ENCODE measurements at places on chromosomes 1 and 21.
A peak's percentile ranks its signal among the peaks of the same experiment; 100 is the strongest.

GRCh38 chr1:49527606-49528305, 496.0 kb downstream of the AGBL4 start:
- no peak for DNase-seq

GRCh38 chr1:245995474-245995873, 511.6 kb downstream of the SMYD3 start:
- no peak for DNase-seq

GRCh38 chr1:117022114-117022513, 20.6 kb downstream of the CD101 start:
- DNase-seq = no peak

DNA sequence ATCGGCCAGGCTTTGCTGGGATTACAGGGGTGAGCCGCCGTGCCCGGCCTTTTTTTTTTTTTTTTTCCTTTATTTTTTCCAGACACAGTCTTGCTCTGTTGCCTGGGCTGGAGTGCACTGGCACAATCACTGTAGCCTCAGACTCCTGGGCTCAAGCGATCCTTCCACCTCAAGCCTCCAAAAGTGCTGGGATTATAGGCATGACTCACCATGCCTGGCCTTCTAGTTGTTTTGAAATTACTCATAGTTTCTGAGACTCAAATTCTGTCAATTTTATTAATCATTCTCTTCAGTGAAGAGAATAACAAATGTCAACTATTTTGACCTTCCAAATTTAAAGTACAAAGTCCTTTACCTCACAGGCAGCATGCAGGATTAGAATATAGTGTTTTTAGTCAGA, 374.5 kb downstream of the PLA2G4A start:
- no peak for DNase-seq

GRCh38 chr1:101452825-101453224, 216.0 kb downstream of the S1PR1 start:
- DNase-seq = no peak

DNA sequence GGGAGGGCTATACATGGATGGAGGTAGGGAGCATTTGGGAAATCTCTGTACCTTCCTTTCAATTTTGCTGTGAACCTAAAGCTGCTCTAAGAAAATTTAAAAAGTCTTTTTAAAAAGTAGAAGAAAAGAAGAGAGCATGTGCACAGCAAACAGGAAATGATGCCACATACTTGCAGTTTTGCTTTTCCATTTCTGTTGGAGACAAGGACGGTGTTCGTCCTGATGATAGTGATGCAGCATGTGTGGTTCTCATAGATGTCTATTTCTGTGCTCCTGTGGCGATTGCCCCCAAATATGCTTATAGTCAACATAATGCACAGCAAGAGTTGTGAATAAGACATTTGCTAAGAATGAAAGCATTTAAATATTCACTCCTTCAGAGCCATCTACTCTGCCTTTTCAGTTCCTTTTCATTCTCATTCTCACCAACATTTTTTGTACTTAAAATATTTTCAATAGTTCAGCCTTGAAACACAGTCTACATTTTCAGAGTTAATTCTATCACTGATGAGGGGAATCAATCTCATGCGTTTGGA, 66.6 kb downstream of the LRRC8C start:
- no peak for DNase-seq

GRCh38 chr1:208136459-208137182, 107.6 kb downstream of the PLXNA2 start:
- DNase-seq = no peak

DNA sequence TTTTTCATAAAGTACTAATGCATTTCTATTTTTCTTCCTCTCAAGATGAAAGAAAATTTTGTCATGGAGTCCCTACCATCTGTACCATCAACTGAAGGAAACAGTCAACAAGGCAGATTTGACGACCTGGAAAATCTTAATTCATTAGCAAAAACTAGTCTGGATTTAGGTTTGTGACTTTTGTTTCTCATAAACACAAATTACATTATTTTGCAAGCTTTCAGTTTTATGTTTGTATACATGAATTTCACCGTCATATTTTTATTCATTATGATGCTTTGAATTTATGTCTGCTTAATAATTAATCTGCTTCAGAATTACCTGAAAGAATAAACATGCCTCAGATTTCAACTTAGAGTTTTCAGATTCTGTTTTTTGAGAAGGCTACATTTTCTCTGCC, 132.9 kb downstream of the PATJ start:
- no peak for DNase-seq

DNA sequence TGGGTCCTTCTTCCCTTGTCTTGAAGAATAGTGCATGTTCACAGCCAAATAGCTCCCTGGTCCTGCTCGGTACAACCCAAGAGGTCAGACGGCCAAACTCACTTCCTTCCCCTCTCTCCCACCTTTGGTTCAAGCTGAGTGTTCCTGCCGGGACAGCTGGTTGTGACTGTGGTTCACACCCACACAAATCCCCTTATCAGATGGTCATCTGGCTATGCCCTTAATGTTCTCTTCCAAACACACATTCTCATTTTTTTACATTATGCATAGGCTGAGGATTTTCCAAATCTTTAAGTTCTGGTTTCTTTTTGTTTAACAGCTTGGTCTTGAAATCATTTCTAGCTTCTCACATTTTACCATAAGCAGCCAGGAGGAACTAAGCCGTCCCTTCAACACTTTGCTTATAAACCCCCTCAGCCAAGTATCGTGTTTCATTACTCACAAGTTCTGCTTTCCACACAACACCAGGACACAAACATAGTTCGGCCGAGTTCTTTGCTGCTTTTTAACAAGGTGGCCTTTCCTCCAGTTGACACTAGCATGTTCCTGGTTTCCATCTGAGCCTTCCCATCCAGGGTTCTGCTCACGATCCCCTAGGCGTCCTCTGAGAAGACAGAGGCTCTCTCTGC, 19.7 kb upstream of the TSPEAR start:
- DNase-seq = no peak

- DNase-seq = no peak
These were observed 1.7 kb upstream of the LRRC52 start for GRCh38 chr1:165542015-165542631.

- DNase-seq = no peak
These were observed 81.2 kb downstream of the VWA5B1 start for GRCh38 chr1:20371883-20372282.

- no peak for DNase-seq
These were observed 22.8 kb downstream of the ERG start for GRCh38 chr21:38475519-38475918.

DNA sequence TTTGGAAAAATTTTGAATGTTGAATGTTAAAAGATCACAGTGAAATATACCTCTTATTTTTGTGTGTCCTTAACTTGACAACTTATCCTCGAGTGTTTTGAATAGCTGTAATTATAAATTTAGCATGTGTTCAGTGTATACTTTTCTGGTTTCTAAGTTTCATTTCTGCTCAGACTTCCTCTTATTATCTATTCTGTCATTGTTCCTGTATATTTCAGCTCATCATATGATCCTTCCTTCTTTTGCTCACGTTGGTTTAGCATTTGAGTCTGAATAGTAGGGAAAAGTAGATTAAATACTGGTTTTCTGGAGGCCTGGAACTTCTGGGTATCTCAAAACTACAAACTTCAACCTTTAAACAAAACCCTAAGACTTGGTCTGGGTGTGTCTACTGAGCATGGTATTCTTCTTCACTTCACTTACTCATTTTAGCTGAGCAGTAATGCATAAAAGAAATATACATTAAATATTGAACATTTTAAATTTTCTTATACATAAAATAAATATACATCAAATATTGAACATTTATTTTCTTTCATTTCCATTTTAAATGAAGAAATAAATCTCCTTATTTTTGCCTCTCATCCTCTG, 3.3 kb upstream of the ATP6V1G3 start:
- no peak for DNase-seq

GRCh38 chr1:205535866-205536758, 31.6 kb downstream of the CDK18 start:
- no peak for DNase-seq

- DNase-seq = no peak
These were observed 21.8 kb downstream of the ACTA1 start for GRCh38 chr1:229412056-229412455.

DNA sequence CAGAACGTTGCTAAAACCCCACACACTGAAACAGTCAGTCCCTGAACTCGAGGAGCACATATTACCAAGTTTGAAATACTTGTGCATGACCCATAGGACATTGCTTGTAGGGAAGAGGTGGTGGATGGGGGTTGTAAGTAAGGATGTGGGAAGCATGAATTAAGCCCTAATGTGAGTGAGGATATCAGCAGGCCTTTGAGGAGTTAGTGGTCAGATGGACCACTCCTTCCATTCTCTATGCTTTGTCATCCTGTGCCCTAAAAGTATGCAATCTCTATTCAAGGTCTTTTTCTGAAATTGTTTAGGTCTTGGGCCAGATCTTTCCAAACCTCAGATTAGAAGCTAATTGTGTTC, 70.9 kb upstream of the SAMSN1 start:
- DNase-seq = no peak

DNA sequence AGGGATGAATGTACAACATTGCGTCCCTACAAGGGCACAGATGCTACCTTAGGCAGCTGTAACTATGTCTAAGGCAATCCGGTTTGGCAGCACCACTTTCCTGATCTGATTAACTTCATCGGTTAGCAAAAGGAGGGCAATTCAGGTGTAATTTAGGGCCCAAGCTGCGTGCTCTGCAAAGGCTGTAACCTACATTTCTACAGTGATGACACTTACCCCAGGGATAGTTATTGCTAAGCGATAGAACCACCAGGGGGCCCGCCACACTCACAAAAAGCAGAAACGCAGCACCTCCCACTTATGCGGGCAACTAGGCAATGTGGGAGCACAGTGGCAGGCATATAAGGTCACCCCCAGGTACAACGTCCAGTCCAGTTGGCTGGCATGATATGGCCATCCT, 113.5 kb downstream of the GDAP2 start:
- no peak for DNase-seq

DNA sequence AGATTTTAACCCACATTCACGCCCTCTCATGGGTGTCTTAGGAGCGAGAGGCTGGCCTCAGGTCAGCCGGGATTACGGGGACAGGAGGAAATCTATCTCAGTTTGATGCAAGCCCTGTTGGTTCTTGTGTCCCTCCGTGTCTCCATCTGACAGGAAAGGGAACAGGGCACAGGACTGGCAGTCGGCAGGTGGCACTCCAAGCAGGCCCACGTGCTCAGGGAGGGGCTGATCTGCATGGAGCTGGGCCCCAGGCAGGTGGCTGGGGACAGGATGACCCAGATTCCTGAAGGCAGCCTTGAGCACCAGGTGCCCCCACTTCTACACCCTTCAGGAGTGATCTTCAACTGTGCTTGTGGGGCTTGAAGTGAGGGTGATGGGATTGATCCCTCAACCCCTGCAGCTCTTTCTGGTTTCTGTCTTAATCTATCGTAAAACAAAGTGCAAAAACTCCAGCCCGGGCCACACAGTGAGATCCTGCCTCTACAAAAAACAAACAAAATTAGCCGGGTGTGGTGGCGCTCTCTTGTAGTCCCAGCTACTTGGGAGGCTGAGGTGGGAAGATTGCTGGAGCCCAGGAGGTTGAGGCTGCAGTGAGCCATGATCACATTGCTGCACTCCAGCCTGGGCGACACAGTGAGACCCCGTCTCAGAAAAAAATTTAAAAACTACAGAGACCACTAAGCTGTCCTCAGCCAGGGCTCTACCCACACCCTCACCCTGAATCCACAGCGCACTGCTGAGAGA, 8.3 kb downstream of the PLEKHG5 start:
- DNase-seq = no peak

DNA sequence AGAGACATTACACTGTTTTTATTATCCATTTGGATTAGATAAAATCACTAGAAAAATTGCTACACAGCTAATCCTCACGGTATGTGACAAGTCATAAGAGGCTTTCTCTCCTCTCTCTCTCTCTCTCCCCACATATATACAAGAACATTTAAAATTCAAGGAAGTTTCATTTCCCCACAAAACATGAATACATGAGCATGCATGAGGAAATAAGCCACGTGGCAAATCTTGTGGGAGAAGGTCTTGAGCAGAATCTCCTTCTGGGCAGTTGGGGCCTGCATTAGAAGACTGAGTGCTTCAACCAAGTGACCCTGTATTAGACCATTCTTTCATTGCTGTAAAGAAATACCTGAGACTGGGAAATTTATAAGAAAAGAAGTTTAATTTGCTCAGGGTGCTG, 1313.1 kb downstream of the MRPL39 start:
- no peak for DNase-seq

DNA sequence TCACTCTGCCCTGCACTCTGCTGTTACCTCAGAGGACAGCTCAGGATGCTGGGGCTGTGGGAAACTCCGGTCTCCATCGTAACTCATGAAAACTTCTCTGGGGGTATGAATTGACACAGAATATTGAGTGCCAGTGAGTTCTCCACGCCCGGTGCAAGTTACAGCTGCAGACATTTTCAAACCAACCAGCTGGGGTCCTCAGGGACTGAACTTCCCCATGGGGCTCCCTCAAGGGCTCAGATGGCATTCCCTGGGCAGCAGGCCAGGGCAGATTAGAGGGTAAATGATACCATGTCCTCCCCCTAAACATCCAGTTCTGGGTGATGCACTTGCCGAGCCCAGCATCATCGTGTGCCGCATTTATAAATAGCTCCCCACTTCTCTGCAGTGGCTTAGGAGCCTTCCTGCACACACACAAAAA, 27.8 kb upstream of the CCSAP start:
- DNase-seq = peak; percentile 78

GRCh38 chr1:172894349-172895049, 156.2 kb downstream of the TNFSF18 start:
- no peak for DNase-seq

DNA sequence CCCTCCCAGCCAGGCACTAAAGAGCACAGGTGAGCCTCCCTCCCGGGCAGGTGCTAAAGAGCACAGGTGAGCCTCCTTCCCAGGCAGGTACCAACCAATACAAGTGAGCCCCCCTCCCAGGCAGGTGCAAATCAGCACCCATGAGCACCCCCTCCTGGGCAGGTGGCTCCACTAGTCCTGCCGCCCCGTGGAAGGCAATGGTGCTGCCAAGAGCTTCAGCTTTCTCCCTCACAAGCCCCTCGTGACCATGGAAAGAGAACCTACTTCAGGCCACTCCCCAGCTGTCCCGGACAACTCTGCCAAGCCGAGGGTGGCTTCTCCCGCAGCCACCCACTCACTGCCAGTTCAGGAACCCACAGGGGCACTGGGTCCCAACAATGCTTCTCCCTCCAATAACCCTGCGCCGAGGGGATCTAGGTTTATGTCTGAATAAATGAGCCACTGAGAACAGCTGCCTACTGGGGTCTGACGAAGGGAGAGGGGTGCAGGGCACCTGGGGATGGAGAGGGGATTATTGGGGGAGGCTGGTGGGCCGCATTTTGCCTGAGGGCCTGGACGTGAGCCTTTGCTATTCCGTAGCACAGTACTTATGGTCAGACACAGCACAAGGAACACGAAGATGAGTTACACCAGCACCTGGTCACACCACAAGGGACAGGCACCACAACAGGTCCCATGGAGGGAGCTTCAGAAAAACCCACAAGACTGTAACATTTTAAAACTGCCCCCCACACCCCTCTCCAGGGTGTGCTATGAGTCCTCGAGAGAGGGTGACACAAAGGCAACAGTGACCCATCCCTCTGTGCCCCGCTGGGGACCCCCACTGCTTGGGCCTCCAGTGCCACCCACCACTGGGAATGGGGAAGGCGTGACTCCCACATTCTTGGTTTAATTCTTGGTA, 46.3 kb downstream of the PRDM15 start:
- no peak for DNase-seq

All from NCI-H1694 (cell line).